Iris pigment epithelial cell (primary cell): ENCODE measurements at places on chromosomes 3 and 15.

DNA sequence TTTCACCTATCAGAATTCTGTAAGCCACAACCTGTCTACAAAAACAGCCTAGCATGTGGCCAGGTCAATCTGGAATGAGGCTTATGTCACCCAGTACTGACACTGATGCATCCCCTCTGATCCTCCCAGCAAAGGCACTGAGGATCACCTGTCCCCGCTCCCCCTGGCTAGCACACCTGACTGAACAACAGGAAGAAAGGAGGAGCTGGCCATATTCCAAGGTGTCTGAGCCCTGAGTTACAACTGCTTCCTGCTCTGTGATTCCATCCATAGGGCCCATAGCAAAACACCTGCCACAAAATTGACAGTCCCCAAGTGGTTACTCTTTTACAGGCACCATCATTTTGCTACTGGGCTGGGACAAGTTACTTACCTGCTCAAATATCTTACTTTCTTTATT lies 555.5 kb upstream of the CFAP20DC start:
- no peak for DNase-seq

- DNase-seq = no peak
These were observed 567.1 kb upstream of the NR2F2 start for GRCh38 chr15:95763426-95763825.

DNA sequence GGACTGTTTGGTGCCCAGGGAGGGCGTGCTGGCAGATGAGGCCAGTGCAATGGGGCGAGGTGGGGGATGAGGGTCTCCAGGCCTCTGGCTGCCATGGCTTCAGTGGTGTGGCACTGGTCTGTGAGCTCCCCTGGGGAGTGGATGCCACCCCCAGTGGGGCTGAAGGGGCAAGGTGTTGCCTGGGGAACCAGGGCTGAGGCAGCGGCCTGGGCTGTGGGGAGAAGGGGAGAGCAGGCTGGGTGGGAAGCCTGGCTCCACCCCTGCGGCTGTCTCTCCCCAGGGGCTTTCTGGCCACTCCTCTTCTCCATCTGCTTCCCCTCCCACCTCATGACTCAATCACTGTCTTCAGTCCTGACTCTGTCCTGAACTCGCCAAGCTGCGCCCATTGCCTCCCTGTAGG lies 88.4 kb upstream of the TLE3 start:
- DNase-seq = no peak

DNA sequence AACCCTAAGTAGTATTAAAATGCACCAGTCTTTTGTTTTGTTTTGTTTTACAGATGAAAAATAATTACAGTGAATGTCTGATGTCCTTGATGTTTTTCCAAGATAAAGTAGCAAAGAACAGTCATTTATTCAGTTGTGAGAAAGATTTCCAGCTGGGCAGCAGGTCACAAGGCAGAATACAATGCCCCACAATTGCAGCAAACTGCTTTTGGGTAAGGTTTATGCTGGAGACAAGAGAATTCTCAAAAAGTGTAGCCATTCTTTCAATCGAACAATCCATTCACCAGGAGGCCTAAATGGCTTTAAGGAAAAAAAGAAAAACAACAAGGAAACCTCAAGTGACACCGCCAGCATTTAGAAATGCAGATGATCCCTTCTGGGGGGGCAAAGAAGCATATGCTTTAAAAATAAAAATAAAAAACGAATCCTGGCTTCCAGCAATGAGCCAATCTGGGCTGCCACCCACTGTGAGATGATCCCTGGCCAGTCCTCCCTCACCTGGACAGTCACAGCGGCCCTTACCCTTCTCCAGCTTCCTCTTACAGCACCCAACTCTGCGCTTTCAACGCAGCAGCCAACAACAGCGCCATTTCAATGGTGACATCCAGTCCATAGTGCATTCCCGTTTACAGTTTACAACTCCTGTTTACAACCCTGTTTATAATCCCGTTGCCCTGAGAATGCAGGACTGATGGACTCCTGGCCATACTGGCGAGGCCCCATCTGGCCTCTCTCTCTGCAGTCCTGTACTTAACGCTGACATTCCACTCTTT lies 25.7 kb upstream of the WNT5A start:
- DNase-seq = no peak

- peak; percentile 92 for DNase-seq
These were observed 13.0 kb downstream of the ZFAND6 start for GRCh38 chr15:80072285-80072994.

DNA sequence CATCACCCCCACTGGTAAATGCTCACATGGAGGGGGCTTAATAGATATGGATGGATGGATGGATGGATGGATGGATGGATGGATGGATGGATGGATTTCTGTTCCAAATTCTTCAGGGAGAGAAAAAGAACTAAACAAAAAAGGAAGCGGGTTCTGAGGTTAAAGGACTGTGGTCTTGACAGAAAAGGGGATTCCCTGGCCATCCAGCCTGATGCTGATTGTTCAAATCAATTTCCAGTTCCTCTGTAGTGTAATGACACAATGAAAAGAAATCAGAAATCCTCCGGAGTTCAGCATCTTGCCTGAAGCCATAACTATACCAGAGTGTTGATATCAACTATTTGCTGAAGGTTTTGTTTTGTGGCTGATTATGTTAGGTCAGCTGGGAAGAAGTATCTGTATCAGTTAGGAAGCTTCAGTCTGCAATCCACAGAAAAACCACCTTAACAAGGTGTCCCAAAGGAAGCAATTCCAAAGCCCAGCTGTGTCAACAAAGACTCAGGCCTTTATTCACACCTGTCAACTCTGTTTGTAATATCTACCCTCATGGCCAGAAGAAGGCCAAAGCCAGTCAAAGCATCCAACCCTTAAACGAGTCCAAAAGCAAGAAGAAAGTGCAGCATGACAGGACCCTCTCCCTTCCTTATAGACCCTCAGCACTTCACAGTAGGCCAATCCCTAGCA lies 24.5 kb upstream of the RASA2 start:
- DNase-seq = no peak

DNA sequence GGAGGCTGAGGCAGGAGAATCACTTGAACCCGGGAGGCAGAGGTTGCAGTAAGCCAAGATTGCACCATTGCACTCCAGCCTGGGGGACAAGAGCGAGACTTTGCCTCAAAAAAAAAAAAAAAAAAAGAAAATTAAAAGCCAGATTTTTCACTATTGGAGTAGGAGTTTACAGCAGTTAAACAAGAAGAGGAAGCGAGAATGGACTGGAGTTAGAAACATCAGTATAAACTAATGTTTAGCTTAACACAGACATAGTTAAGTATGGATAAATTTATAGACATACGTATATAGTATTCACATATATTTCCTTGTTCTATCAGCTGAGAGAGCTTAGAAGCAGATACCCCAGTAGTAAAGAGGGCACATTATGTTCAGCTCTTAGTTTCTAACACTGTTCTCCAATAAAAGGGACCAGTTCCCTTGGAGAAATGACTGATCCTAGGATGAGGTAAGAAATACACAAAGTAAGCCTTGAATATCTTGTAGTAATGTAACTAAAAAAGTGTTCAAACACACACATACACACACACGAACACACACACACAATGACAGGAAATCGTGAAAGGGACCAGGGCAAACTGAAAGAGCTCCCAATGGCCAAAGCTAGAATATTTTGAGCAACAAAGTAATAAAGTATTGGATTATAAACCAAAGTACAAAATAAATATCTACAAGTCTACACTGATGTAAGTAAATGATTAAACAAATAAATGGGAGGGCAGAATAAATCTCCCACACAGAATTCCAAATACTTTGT lies 25.1 kb downstream of the PIK3CB start:
- no peak for DNase-seq

- peak; percentile 61 for DNase-seq
These were observed 235.6 kb upstream of the TGFBR2 start for GRCh38 chr3:30370681-30371271.

DNA sequence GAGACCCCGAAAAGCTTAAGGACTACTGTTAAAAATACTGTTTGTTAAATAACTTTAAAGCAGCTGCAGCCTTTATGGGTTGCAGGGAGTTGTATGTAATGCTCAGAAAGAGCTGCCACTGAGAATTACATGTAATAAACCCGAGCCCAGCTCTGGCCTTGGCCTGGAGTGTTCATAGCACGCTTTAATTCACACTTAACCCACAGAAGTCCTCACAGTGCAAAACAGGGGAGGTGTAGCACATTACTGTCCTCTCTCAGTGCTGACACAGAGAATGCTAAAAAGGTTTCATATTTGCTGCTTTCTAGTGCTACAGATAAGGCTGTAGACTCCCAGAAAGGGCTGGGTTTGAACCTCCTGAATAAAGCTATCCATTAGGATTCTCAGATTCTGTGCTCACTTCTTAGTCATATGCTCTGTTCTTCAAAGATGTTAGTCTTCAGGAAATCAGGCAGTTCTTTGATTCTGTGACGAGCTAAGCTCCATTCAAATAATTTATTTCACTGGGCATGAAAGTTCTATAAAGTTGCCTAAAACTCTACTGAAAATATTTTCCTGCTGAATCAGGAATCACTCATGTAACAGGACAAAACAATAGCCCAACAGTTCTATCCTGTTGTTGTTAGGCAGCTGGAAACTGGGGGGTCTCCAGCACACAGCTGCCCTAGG lies 108.0 kb downstream of the SENP2 start:
- peak; percentile 38 for DNase-seq

- no peak for DNase-seq
These were observed 4.4 kb upstream of the MBNL1 start for GRCh38 chr3:152264378-152264777.

DNA sequence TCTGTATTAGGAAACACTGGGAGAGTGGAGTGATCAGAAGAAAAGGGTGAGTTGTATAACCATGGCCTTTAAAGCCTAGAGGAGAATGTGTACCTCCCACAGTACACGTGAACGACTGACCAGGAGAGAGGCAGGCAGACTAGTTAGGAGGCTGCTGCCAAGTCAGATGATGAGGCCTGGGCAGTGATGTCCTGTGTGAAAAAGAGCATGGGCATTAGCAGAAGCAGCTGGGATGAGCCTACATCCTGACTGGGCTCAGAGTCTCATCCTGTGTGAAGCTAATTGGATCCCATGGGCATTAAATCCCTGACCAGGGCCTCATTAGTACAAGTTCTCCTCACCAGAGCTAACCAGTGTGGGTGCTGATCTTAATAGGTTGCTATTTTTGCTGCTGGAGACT lies 89.1 kb upstream of the SLC2A2 start:
- DNase-seq = no peak

- DNase-seq = no peak
These were observed 93.8 kb downstream of the DUT start for GRCh38 chr15:48425051-48425450.

- no peak for DNase-seq
These were observed 162.9 kb downstream of the TIGIT start for GRCh38 chr3:114456742-114457141.

DNA sequence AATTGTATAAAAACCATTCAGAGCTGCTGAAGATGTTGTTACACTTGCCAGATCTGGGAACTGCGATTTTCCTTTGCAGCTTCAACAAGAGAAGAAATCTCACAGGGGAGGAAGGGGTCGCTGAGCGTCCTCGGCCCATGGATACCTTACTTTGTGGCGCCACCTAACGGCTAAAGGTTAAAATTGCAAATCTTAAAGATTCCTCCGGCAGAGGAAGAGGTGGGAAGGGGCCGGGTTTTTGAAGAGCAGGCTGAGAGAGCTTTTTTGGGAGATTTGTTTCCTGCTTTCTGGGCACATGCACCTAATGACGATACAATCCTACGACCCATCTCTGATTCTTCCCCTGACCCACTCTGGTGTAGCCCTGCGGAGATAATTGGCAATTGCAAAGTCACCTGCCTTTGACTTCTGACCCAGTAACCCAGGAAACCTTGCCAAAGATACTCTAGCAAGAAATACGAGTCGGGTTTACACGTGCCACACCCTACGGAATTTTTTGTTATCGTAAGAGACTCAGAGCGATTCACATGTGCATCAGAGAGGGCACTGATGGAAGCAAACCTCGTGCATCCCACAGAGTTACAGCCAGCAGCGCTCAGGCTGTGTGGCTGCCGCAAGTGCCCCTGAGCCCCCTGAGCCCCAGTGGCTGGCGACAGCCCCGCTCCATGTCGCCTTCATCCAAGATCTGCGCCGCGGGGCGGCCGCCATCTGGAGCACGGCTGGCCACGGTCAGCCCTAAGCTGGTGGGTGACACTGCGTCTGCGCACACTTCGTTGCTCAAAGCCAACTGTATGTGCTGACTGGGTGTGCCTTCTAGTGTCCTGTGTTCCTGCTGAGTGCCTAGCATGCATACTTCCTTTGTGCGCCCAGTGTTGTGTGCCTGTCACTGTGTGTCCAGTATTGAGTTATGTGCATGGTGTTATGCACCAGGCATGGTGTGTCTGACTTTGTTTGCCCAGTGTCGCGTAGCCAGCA lies 55.2 kb upstream of the CHRNA7 start:
- no peak for DNase-seq
